Right lung (tissue), 10 donors: ENCODE measurements at places on chromosomes 3 and 15.

GRCh38 chr3:54121414-54122323 is 683 bp upstream of the CACNA2D3 start:
- DNase-seq, result no peak

- no peak for DNase-seq
Observed at GRCh38 chr3:101043687-101044078, 50.5 kb upstream of the ABI3BP start.

- no peak for DNase-seq
Observed at GRCh38 chr15:58505581-58505980, 73.8 kb downstream of the LIPC start.

GRCh38 chr3:186909078-186909853 is 21.1 kb upstream of the ST6GAL1 start:
- no peak for DNase-seq

GRCh38 chr3:67377299-67377698 is 277.1 kb downstream of the SUCLG2 start:
- DNase-seq, result no peak
